Muscle of leg (tissue), 16 donors: ENCODE measurements at places on chromosomes 1 and 21. TPM values are rescaled to one million over a fixed set of nuclear protein-coding genes. Genes with fewer than 3 reads are reported as not detected.

DNA sequence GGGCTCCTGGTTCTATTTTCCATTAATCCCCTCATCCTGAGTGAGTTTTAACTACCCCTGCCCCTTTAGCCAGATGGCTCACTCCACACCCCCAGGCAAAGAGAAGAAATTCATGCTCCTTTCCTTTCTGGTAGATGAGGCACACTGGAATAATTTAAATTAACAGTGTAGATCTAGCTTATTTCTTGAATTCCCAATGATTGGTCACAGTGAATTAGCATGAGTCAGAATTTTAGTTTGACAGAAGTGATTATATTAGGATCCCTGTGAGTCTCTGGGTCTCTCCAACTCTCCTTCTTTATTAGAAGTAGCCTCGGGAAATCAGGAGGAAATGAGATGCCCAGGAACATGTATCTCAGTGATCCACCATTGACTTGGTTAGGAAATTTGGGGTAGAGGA, 103.1 kb upstream of the KAZN start:
- DNase-seq: no peak

DNA sequence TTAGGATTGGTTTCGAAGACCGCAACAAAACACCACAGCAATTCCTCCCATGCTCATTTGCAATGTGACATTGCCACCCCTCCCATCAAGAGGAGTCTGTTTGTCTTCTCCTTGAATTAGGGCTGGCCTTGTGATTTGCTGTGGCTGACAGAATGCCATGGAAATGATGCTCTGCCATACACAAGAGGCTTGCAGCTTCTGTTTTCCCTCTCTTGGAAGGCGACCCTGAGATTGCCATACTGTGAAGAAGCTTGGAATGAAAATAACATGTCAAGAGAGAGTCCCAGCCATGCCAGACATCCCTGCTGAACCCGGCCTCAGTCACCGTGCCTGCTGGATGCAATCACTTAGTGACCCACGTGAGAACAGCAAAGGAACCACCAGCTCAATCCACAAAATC, 212.4 kb downstream of the CRB1 start:
- DNase-seq: no peak

- DNase-seq: no peak
These were observed 7.6 kb upstream of the C4BPB start for GRCh38 chr1:207081088-207081487.

The HAPLN2 gene
- 0.44 TPM for total RNA-seq
